ENCODE measurements at places on chromosomes 7 and 10. TPM values are rescaled to one million over a fixed set of nuclear protein-coding genes. Genes with fewer than 3 reads are reported as not detected.

- DNase-seq: no peak
Measured at GRCh38 chr7:82950436-82950835, 212.2 kb downstream of the PCLO start.

DNA sequence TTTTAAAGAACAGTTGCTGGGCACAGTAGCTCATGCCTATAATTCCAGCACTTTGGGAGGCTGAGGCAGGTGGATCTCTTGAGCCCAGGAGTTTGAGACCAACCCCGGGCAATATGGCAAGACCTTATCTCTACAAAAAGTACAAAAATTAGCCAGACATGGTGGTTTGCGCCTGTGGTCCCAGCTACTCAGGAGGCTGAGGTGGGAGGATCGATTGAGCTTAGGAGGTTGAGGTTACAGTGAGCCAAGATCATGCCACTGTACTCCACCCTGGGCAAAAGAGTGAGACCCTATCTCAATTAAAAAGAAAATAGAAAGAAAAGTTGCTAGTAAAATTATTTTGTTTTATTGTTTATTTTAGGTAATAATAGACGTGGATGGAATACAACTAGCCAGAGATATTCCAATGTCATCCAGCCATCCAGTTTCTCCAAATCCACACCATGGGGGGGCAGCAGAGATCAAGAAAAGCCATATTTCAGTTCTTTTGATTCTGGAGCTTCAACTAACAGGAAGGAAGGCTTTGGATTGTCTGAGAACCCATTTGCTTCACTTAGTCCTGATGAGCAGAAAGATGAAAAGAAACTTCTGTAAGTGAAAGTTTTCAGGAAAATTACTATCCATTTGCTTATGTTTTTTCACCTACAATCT is 3.0 kb downstream of the NUP42 start:
- no peak for DNase-seq

- no peak for DNase-seq
Measured at GRCh38 chr7:28107960-28108359, 72.6 kb downstream of the JAZF1 start.

DNA sequence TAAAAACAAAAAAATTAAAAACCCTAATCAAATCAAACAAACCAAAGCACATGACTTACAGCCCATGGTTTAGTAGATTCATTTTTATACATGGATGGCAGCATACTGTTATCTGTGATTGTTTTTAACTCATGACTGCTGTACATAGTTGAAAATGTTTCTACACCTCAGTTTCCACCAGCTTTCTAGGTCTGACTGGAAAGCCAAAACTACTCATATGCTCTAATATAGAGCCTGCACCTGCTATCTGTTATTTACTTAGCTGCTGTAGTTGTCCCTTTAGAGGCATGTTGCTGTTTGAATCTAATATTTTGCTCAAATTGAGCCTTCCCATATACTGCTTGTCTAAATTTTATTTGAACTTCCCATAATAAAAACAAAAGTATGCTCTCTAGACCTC is 289.9 kb upstream of the LRRN3 start:
- DNase-seq: no peak

DNA sequence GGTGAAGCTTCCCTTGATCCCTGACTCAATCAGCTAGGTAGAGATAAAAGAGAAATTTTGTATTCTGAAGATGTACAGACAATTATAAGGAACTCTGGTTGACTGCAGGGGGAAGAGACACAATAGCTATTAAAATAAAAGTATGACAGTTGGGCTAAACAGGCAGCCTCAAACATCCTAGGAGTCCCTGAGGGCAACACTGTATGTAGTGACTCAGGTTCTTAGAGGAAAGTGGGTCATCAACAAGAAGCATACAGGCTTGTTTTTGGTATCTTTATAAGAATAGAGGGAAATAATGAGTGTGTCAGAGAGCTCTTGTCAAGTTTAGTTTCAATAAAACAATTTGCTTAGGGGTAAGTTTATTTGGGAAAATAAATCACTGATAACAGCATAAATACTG is 150.3 kb downstream of the AUTS2 start:
- no peak for DNase-seq

DNA sequence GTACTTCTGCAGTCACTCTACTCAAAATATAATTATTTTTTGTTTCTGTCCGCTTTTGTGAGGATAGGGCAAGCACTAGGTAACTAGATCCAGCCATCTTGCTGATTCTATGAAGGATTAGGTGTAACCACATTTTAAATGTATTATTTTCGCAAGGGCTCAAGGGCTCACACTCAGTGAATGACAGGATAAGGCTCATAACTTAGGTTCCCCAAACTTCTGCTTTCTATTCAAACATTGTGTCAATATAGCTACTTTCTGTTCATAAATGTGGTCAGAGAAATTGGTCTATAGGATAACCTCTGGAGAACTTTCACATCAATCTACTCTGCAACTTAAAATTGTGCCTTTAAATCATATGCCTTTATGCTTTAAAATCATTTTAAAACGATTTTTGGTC is 1141.2 kb downstream of the SORCS1 start:
- no peak for DNase-seq

DNA sequence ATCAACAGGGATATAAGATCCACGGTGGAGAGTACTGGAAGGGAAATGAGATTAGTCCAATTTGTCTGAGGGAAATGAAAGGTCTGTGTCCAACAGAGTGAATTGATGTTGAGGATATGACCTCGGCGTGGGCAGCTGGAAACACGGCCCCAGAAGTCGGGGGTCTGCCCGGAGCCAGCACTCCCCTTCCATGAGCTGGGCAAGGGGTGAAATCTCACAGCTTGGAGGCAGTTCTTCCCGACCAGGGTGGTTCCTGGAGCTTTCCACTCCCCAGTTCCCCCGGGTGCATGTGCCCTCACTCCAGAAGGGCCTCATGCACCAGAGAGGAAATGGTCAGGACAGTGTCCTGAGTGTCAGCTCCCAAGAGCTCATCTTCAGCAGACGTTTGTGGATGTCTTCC is 264.7 kb upstream of the PPP2R2D start:
- no peak for DNase-seq

DNA sequence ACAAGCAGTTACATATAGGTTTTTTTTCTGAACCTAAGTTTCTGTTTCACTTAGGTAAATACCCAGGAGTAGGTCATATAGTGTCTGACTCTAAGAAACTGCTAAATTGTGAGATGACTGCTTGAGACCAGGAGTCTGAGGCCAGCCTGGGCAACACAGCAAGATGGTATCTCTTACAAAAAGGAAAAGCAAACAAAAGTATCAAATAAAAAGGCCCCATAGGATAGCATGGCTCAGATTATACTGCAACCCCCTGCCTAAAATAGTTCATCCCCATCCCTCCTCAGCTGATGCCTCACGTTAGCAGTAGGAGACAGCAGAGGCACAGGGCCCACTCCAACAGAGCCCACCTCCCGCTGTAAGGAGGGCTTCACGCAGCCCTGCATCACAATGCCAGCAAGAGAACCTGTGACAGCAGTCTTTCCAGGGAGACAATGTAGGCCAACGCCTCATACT is 90.3 kb downstream of the SRPK2 start:
- no peak for DNase-seq

DNA sequence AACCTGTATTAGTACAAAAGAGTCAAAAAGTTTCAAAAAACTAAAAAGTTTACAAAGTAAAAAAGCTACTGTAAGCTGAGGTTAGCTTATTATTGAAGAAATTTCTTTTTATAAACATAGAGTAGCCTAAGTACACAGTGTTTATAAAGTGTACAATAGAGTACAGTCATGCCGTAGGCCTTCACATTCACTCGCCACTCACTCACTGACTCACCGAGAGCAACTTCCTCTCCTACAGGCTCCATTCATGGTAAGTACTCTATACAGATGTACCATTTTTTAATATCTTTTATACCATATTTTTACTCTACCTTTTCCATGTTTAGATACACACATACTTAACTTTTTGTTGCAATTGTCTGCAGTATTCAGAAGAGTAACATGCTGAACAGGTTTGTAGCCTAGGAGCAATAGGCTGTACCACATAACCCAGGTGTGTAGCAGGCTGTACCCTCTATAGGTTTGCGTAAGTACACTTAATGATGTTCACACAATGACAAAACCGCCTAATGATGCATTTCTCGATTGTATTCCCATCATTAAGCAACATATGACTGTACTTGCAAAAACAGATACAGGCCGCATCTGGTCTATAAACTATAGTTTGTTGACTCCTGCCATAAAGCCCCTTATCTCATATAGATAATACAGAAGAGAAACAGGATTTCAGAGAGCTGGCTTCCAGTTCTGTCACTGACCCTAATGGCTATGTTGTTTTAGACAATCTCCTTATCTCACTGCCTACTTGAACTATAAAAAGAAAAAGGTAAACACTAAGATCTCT is 438.8 kb downstream of the HTR7 start:
- peak; percentile 50 for DNase-seq

DNA sequence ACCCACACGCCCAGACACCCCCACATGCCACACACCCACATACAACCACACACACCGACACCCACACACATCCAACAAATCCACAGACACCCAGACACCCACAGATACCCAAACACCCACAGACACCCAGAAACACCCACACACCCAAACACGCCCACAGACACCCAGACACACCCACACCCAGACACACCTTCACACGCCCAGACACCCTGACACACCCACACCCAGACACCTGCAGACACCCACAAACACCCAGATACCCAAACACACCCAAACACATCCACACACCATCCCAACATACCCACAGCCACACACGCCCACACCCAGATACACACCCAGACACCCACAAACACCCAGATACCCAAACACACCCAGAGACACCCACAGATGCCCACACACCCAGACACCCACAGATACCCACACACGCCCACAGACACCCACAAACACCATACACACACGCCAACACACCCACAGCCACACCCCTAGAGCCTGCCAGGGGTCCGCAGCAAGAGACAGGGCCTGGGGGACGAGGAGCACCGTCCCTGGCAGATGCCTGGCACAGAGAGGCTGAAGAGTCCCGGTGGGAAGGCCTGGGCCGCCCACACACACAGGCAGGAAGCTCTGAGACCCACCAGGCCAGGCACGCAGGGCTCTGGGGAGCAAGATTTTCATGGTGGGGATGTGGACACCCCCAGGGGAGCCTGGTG is 28.5 kb downstream of the CYP2W1 start:
- no peak for DNase-seq

DNA sequence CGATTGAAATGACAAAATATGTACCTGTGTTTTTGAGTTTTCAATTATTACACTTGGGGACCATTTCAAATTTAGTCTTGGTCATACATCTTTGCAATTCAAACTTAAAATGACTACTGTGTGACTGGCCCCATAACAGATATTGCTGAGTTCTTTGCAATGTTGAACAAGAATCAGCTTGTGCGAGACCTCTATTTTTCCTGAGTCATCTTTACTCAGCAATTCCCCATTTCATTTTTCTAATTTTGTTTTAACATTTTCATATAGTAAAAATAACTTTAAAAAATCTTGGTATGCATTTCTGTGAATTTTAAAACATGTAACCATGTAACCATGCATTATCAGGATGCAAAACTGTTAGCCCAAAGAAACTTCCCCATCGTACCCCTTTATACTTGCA is 678.1 kb downstream of the ANKRD7 start:
- DNase-seq: no peak

- DNase-seq: no peak
Measured at GRCh38 chr7:42198974-42199668, 37.9 kb downstream of the GLI3 start.

DNA sequence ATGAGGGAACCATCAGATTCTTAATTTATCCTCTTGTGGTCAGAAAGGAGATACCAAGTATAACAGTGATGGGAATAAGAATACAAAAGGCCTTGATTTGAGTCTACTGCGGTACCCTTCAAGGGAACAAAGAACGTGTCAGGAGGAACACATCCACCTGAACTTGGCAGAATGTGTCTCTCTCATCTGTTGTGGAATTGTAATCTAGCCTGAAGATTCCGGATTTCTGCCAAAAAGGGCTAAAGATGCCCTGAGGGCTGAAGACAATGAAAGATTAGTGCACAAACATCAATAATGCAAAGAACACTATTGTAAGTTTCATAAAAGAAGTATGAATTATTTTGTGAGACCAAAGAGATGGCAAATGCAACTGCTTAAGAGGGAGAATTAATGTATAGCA is 134.8 kb downstream of the RELN start:
- DNase-seq: no peak

DNA sequence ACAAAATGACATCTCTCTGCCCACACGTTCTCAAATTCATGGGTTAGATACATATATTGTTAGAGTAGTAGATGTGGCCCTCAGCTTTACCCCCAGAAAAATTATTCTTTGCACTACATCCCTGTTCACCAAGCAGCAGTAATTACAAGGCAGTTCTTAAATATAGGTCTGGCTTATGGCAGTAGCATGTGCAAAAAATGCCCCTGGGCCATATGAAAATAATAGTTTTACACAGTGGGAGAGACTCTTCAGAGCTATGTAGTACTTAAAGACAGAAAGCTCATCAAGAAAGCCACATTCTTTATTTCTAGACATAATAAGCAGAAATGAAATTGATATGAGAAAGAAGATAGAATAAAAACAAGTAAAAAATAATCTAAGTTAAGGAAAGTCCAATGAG is 196.3 kb upstream of the FOXP2 start:
- DNase-seq: no peak

Gene PTPRE
- total RNA-seq: 6.2 TPM

Gene NSUN5
- total RNA-seq: 80.3 TPM

Gene PNLIPRP2
- total RNA-seq: not detected

Gene CNPY1
- total RNA-seq: not detected

Gene HHEX
- 4.5 TPM for total RNA-seq

Gene NPTX2
- 0.07 TPM for total RNA-seq

Data from epithelial cell of proximal tubule (primary cell).